T47D (cell line): ENCODE measurements at places on chromosomes 5 and 9.
A peak's percentile ranks its signal among the peaks of the same experiment; 100 is the strongest.

DNA sequence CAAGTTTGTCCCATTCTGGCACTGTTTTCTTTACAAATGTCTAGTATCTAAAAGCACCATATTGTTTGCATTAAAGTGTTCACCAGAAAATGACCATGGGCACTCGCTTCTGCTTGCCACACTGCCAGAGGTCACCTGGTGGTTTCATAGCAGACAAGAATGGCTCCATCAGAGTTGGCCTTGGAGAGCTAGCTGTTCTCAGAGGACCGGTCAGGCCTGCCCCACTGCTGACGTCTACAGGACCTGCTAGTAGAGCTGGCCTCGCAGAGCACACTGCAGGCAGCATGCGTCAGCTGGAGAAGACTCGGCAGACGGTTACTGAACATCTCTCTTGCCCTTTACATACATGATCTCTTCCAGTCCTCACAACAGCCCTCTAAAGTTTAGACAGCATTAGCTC is 8.7 kb upstream of the TLX3 start:
- peak; percentile 46 for DNase-seq

- DNase-seq: no peak
Measured at GRCh38 chr9:27784847-27785713, 211.8 kb upstream of the C9orf72 start.

GRCh38 chr5:72543811-72544210 is 36.6 kb upstream of the ZNF366 start:
- no peak for DNase-seq

GRCh38 chr9:16335788-16336580 is 534.5 kb downstream of the BNC2 start:
- peak; percentile 8 for DNase-seq

DNA sequence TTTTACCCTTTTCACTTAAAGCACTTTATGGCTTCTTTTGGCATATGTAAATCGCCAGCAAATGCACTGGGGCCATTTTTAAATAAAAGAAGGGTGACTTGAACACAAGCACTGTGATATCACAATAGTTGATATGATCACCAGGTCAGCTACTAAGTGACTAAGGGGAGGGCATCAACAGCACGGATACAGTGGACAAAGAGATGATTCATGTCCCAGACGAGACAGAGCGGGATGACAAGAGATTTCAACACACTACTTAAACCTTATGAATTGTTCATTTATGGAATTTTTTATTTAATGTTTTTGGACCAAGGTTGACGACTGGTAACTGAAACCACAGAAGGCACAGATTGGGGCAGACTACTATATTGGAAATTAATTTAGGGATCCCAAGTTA is 54.1 kb downstream of the RORB start:
- no peak for DNase-seq

- no peak for DNase-seq
Measured at GRCh38 chr9:36987409-36987808, 46.7 kb downstream of the PAX5 start.

- DNase-seq: no peak
Measured at GRCh38 chr5:151751091-151751490, 7.3 kb downstream of the ATOX1 start.

DNA sequence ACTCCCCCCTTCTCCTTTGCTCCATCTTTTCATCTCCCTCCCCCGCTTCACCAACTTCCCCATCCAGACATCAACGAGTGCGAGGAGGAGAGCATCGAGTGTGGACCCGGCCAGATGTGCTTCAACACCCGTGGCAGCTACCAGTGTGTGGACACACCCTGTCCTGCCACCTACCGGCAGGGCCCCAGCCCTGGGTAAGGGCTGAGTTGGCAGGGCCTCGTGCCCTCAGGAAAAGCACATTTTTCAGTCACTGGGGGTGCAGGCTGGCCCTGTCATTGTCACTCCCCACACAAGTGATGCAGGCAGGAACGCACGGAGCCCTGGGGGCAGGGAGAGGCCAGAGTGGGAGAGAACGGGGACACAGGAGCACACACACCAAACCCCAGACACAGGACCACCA is 12.4 kb upstream of the ASS1 start:
- DNase-seq: no peak

GRCh38 chr5:1545805-1546355 is 22.1 kb upstream of the LPCAT1 start:
- no peak for DNase-seq

GRCh38 chr5:56356121-56356835 is 123.1 kb upstream of the ANKRD55 start:
- DNase-seq: no peak

DNA sequence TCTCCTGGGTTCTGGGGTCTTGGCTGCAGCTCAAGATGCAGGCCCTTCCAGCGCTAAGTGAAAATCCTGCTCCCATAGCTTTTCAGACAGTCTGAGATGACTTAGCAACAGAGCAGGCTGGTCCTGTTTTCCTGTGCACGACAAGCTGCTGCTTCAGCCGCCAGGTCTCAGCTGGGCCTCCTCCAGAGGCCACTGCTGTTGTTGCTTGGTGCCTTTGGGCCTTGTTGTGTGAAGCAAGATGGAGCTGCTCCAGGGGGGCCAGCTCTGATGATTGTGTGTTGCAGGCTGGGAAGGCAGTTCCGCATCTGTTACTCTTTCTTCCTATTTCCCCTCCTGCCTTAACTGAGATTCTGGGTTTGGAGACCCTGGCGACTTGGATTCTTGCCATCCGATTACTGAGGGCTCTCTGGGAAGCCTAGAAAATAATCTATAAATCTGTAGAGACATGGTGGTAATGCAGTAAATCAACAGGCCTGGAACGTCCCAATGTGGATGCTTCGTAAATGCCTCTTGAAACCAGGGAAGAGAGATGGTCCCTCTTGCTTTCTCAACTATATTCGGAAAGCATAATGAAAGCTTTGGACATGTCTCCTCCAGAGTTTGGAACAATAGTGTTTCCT is 3.2 kb downstream of the MAP1B start:
- no peak for DNase-seq

DNA sequence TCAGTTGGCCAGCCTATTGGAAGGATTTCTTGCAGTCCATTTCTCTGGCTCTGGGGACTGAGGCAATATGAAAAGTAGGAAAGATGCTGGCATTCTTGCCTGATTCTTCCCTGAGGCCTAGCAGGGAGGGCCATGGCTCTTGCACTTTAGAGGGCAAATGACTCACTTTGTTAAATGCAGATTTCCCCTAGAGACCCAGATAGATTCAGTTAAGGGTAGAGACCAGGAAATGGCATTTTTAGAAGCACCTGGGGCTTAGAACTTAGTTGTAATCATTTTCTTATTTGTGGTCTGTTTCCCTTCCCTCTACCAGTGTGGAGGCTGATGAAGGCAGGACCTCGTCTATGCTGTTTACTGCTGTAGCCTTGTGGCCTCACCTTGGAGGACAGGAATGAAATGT is 112.8 kb upstream of the NR3C1 start:
- no peak for DNase-seq

DNA sequence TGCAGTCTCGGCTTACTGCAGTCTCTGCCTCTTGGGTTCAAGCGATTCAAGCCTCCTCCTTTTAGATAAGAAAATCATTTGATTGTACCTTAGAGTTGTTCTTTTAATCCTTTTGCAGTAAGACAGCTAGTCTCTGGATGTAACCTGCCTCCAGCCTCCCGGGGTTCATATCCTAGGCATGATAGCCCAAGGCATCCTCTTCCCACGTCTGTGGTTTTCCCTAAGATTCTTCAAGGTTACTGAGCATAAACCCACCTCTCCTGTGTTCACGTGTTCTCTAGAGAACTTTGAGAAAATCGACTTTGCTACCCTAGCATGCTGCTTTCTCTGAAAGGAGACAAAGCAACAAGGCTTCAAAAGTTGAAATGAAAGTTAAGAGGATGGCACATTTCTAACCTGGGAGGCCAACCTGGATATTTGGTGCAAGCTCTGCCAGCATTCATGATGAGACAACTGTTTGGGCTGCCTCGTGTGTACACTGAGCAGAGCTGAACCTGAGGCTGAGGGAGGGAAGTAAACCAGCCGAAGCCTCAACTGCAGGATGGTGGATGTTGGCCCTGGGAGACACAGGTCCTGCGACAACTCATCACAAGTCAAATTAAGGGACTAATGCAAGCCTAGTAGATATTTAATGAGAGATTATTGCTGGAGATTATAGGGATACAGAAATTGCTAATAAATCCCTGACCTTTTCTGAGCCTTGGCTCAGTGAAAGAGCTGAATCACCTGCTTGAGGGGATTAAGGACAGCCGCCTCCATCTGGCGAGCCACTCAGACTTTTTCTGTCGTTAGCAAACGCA is 261.8 kb downstream of the ARHGAP26 start:
- no peak for DNase-seq

- no peak for DNase-seq
Measured at GRCh38 chr9:76733096-76733495, 31.1 kb upstream of the PCA3 start.

GRCh38 chr5:121741156-121741555 is 110.5 kb upstream of the FTMT start:
- DNase-seq: no peak

GRCh38 chr5:150609843-150610584 is 30.4 kb upstream of the SYNPO start:
- no peak for DNase-seq

DNA sequence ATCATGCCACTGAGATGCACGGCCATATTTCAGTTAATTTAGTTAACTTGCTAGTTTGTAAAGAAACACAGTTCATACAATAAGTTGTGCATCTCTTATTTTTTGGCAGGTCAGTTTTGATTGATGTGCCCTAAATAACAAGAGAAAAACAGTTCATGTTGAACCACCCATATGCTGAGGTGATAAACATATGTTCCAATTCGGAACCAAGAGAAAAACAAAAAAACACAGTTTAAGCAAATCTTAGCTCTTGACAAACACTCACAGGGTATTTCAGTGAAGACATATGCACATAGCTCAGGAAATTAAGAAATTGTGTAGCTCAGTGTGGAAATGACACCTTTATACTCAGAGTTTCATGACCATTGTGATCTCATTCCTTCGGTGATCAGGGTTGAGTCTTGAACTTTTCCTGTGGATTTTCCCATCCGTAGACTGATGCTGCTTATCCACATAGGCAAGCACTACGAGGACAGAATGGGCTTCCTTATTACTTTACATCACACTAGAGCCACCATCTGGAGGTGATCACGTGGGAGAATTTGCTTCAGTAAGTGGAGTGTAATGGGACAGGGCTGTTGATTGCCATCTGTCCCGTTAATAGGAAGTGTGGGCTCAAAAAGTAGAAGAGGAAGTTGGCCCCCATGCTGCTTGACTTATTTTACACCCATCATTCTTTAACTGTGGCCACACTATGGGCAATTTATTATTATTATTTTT is 773.0 kb downstream of the MTRR start:
- no peak for DNase-seq

- no peak for DNase-seq
Measured at GRCh38 chr5:72608297-72608696, 101.1 kb upstream of the ZNF366 start.

- DNase-seq: peak; percentile 8
Measured at GRCh38 chr5:24353611-24354010, 291.2 kb downstream of the CDH10 start.

GRCh38 chr5:129104915-129105455 is 10.4 kb downstream of the ISOC1 start:
- no peak for DNase-seq

DNA sequence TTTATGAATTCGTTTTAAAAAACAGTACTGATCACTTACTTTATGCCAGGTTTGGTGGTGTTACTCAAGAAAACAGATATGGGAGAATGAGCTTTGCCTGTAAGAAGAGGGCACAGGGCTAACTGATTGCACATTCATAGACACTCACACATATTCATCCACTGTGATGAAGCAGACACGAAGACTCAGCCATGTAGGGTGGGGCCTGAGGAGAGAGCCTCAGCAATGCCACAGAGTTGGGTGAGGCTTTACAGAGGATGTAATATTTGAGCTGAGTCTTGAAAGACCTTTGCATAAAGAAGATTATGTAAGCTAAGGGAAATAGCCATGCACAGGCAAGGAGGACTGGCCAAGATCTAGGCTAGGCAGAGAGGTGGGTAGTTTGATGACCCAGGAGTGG is 472.8 kb downstream of the PSAT1 start:
- DNase-seq: no peak

GRCh38 chr5:164203581-164204225 is 698.3 kb downstream of the MAT2B start:
- no peak for DNase-seq

GRCh38 chr5:9513827-9514226 is 32.0 kb downstream of the SEMA5A start:
- DNase-seq: no peak

- DNase-seq: no peak
Measured at GRCh38 chr9:3507395-3508077, 18.3 kb downstream of the RFX3 start.

DNA sequence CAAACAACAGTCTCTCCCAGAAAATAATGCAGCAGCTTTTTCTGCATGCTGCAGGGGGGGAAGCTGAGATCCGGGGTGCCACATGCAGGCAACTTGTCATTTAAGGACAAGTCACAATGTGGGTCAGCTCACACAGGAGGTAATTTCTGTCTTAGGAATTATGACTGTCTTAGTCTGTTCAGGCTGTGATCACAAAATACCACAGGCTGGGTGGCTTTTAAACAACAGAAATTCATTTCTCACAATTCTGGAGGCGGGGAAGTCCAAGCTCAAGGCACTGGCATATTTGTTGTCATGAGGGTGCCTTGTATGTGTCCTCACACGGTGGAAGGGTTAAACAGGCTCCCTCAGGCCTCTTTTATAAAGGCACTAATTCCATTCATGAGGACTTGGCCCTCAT is 127.7 kb downstream of the DIRAS2 start:
- no peak for DNase-seq

GRCh38 chr5:22295832-22296231 is 557.3 kb downstream of the CDH12 start:
- no peak for DNase-seq

DNA sequence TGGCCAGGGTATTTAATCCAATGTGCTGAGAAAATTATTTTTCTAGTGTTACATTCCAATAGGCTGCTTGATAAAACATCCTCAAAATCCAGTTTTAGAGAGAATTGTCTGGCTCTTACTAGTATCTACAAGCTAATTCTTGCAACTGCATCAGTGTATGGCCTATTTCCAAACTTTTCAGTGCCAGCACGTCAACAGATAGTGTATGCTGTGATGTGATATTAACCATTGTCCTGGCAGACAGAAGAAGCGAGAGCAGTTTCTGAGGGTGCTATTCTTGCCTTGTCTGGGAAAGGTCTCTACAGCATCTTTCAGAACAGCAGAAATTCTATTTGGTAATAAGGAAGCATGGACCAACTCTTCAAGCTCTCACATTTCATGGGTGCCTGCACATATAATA is 174.2 kb upstream of the CDH12 start:
- DNase-seq: no peak

GRCh38 chr9:97703437-97704344 is 6.6 kb upstream of the XPA start:
- no peak for DNase-seq

GRCh38 chr5:124634741-124635323 is 111.6 kb downstream of the ZNF608 start:
- DNase-seq: no peak

DNA sequence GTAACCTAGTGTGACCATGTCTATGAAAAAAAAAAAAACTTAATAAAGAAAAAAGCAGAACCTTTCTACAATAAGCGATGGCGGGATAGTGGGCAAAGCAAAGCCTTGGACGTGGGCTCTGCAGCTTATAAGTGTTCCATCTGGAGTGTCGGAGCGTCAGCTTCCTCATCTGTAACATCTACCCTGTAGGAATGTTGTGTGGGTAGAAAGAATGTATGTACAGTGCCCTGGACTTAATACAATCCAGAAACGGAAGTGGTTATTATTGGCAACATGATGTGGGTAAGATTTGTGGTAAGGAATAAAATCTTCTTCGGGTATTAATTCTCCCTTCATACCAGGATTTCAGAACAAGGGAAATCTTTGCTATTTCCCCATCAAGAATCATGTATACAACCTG is 66.5 kb downstream of the SEMA5A start:
- DNase-seq: no peak
